Stimulated activated CD8-positive, alpha-beta memory T cell treated with anti-CD3 and anti-CD28 coated beads, Interleukin-4, amount 100 ng/mL, for 1 hour (primary cell): ENCODE measurements at places on chromosomes 11 and 22.

- no peak for DNase-seq
Measured at GRCh38 chr11:4454021-4454420, 4.9 kb downstream of the OR52K2 start.

DNA sequence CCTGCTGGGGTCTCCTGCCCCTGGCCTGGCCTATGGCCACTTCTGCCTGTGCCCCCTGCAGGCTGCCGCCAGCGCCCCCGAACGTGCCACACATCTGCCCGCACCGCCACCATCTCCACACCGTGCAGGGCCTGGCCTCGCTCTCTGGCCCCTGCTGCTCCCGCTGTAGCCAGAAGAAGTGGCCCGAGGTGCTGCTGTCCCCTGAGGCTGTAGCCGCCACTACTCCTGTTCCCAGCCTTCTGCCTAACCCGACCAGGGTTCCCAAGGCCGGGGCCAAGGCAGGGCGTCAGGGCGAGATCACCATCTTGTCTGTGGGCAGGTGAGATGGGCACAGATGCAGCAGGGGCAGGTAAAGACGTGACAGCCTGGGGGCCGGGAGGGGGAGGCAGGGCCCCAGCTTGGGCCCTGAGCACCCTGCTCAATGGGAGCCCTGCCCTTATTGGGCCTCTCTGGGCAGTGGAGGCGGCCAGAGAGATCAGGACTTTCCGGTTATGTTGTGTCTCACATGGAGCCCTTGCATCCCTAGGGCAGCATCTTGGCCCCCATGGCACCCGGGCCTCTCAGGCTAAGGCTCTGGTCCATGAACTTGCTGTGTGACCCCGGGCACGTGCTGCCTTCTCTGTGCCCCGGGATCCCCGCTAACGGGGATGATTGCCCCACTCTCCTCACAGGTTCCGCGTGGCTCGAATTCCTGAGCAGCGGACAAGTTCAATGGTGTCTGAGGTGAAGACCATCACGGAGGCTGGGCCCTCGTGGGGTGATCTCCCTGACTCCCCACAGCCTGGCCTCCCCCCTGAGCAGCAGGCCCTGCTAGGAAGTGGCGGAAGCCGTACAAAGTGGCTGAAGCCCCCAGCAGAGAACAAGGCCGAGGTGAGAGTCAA is 18.5 kb downstream of the RELT start:
- DNase-seq = no peak

DNA sequence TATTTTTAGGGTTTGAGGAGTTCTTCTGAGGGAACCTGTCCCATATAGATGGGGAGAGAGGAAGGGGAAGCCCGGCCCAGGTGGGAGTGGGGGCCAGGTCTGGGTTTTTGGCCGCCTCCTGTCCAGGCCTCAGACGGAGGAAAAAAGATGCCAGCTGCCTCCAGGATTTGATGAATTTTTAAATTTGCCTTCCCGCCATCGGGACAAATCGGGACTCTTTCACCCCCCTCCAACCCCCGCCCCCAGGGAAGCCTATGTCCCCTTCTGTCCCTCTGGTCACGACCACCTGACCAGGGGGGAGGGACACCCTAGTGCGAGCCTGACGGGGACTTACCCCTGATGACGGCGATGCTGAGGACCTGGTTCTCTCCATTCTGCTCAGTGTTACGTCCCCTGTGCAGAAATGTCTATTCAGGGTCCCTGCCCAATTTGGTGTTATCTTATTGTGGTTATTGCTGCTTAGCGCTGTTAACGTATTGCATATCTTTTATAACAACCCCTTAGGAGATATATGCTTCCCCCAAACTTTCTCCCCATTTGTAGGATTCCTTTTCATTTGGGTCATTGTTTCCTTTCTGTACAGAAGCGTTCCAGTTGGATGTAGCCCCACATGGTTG is 115.9 kb upstream of the GRK3 start:
- DNase-seq = no peak

GRCh38 chr11:75474878-75475766 is 42.1 kb upstream of the KLHL35 start:
- peak; percentile 16 for DNase-seq

GRCh38 chr22:23284504-23285033 is 104.3 kb downstream of the BCR start:
- no peak for DNase-seq

DNA sequence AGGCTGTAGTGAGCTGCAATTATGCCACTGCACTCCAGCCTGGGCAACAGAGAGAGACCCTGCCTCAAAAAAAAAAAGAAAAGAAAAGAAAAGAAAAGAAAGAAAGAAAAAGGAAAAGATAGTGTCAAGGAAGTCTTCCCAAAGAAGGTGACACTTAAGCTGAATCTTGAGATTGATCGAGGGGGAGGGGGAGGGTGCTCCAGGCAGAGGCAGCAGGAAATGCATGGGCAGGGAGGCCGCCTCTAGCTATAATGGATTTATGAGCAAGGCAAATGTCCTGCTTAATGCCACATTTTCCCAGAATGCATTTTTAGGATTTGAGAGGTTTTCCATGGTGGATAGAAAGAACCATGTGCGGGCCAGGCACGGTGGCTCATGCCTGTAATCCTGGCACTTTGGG is 13.8 kb upstream of the DDB2 start:
- no peak for DNase-seq

GRCh38 chr11:119903389-119903788 is 174.4 kb upstream of the NECTIN1 start:
- DNase-seq = no peak

DNA sequence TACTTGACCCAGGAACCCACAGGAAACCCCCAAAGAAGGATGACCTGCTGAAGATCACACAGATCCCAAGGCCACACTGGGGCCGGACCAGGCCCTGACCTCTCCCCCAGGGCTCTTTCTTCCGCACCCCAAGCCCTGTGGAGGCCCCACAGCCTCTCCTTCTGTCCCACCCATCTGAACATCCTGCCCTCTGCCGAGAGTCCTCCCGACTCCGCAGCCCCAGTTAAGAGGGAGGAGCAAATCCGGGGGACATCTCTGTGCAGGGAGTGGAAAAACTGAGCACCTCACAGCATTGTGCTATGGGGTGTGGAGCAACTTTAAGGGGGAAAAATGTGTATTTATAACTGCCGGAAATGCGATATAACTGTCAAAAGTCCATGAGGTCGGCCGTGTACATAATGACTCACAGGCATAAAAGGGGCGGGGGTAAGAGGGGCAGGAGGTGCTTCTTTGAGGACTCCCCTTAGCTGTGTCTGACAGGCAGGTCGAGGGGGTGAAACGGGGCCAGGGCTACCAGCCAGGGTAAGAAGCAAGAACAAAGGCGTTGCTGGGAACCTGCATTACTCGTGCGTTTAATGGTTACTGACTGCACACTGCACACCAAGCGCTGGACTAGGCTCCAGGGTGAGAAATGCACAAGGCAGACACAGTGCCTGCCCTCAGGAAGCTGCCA is 57.2 kb downstream of the WNT11 start:
- no peak for DNase-seq

DNA sequence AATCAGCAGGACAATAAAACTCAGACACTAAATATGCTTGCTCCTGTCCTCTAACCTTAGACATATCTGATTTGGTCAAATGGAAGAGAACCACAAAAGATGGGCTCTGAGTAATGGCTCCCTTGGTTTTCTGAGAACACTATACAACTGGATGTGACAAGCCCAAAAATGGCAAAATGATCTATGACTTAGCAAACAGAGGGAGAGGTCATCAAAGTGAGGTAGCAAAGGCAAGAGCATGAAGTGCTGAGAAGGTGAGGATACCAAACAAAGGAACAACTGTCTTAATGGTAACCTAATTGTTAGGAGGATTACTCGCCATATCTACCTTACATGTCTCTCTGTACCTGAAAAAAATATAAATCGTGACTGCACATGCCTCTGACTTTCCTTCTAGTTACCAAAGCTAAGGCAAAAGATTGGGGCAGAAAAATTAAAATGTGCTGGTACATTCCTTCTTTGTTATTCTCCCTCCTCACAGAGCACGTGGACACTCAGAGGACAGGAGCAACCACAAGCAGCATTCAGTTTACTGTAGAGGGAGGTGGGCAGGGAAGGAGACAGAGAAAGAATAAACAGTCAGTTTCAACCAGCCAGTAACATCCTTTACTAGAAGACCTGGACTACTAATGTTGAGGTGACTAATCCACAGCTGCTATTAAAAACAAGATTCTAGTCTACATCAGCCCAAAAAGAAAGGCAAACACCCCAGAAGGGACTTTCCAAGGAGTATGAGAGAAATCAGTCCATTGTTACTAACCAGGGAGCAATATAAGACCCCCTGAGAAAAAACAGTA is 88.8 kb downstream of the AMBRA1 start:
- no peak for DNase-seq

DNA sequence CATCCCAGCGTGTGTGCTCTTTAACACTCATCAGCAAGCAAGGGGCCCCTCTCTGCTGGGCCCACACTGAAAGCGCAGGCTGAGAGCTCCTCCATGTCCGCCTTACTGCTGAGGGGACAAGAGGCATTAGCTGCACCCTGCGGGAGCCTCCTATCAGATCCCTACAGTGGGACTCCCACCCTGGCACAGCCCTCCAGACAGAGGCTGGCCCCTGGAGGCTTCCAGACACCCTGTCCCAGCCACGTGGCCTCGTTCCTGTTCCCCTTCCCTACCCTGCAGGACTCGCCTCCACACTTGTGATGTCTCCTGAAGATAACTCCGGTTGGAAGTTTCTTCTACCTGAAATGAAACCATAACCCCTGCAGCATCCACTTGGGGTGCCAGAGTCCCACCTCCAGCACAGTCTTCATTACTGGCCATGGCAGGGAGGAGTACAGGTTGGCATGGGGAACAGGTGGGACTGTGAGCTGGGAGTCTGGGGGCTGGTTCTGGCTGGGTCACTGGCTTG is 5.0 kb upstream of the SH3BP1 start:
- no peak for DNase-seq

DNA sequence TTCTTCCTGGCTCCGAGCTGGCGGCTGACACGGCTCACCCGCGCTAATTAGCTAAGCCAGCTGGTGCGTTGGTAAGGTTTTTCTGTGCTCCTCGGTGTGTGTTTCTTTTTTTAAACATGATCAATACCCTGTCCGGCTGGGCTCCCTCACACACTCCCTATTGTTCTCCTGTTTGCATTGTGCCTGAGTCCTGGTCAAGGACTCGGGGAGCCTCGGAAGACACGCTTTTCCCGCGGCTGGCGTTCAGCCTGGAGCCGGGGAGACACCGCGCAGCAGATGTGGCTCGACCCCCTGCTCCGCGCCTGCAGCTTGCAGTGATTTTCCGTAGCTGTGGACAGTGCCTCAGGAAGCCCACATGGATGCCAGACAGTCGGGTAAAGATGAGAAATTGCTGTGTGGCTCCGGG is 454.9 kb upstream of the CADM1 start:
- no peak for DNase-seq

GRCh38 chr22:32828150-32828549 is 26.6 kb downstream of the TIMP3 start:
- no peak for DNase-seq

GRCh38 chr22:31160328-31160978 is 471 bp downstream of the RNF185 start:
- peak; percentile 1 for DNase-seq

DNA sequence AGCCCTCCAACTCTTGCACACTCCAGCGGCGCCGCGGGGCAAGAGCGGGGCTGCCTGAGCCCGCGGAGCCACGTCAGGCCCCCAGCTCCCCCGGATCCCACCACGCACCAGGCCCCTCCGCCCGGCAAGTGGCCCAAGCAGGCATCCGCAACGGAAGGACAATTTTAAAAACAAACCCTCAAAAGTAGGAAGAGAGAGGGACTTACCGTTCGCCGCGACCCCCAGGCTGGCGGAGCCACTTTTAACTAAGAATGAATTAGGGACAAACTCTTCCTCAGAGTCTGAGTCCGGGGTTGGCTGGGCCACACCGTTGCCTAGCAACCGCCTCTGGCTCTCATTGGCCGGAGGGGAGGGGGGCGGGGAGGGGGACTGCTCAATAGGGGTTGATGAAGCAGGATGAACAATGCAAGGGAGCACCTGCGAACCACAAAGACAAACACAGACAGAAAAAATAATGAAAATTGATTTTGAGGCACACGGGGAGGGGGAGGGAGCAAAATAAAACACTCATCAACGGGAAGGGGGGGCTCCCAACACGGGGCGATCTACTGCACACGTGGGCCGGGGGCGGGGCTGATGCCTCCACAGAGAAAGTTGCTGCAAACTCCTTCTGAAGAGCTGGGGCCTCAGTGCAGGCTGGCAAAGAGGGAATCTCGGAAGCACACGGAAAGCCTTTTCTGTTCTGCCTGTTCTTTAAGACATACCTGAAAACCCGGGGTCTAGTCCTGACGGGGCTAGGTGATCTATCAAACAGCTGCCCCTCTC is 387.5 kb upstream of the NARS2 start:
- DNase-seq = no peak

GRCh38 chr11:74116719-74117118 is 54.1 kb downstream of the C2CD3 start:
- no peak for DNase-seq

DNA sequence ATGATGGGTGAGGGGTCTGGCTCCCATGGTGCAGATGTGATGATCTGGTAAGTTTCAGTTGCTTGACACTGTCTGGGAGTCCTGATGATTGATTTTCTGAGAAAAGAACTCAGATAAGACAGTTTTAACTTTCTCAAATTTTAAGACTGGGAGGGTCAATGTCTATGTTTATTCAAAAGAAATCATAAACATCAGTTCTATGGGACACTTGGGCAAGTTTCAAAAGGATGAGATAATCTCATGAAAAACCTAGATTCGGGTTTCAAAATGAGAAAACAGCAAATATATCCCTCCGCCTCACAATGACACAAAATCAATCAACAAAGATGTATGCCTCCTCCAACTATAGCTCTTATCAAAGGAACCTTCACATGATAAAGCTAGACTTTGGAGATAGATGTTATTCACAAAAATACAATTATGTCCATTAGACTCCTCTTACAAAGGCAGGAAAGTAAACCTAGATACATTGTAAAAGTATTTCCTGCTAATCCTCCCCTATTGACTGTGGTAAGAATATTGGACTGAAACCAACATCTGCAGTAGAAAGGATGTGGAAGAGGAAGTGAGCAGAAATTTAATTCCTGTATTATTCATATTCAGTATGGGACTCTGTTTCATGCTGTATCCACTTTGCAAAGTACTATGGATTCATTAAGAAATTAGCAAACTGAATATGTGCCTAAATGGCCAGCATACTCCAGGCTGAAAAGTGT is 21.6 kb downstream of the SVIP start:
- no peak for DNase-seq

- DNase-seq = no peak
Measured at GRCh38 chr11:14186046-14186775, 172.8 kb downstream of the RRAS2 start.

DNA sequence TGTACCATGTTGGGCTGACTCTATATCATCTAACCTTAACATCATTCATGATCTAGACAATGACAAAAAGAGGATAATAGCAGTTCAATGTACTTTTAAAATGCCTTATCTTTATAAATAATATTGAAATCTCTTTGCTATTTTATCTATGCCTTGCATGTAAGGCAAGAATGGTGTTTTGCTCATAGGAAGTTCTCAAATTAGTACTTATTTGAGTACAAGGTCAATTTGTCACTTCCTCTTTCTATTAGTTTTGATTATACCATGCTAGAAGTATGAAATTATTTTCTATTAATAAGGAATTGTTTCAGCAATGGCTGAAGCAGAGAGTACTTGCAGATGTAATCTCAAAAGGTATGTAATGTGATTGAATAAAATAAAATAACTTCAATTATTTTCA is 1285.4 kb upstream of the TENM4 start:
- DNase-seq = no peak

GRCh38 chr22:46758867-46759290 is 3.6 kb upstream of the TBC1D22A start:
- DNase-seq = no peak

- DNase-seq = peak; percentile 52
Measured at GRCh38 chr11:46392421-46393230, 1.1 kb upstream of the CHRM4 start.
